Stimulated activated naive CD8-positive, alpha-beta T cell treated with anti-CD3 and anti-CD28 coated beads, Interleukin-15, amount 100 ng/mL, for 72 hours (primary cell): ENCODE measurements at places on chromosomes 3 and 15.
A peak's percentile ranks its signal among the peaks of the same experiment; 100 is the strongest.

- no peak for DNase-seq
Observed at GRCh38 chr15:79778378-79778990, 118.3 kb downstream of the MTHFS start.

- DNase-seq = no peak
Observed at GRCh38 chr3:173529062-173529711, 131.6 kb downstream of the NLGN1 start.

GRCh38 chr3:100634493-100635272 is 25.3 kb downstream of the ADGRG7 start:
- DNase-seq = peak; percentile 34

DNA sequence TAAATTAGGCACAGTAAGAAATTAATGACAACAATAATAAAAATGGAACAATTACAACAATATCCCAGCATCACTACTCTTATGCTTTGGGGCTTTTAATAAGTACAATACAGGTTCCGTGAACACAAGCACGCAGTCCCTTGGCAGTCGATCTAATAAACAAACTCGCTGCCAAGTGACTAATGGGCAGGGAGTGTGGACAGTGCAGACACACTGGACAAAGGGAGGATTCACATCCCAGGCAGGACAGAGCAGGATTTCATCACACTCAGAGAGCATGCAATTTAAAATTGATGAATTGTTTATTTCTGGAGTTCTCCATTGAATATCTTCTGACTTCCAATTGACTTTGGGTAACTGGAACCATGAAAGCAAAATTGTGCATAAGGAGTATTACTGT is 524.1 kb upstream of the CFAP20DC start:
- DNase-seq = no peak

DNA sequence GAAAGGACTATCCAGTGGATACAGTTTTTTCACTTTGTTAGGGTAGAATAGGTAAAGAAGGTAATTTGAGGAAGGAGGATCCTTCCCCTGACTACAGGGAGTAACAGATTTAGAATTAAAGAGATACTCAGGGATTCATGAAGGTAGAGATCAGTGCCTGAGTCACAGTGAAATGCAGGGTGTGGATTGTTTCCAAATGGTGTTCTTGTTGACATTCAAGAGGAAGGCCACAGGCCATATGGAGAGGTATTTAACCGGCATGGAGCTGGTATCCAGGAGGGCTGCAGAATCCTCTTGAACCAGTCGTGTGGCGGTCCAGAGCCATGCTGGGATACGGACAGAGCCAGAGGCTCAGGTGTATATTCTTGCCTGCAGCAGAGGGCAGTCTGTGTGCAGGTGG is 28.2 kb downstream of the GYG1 start:
- DNase-seq = no peak

DNA sequence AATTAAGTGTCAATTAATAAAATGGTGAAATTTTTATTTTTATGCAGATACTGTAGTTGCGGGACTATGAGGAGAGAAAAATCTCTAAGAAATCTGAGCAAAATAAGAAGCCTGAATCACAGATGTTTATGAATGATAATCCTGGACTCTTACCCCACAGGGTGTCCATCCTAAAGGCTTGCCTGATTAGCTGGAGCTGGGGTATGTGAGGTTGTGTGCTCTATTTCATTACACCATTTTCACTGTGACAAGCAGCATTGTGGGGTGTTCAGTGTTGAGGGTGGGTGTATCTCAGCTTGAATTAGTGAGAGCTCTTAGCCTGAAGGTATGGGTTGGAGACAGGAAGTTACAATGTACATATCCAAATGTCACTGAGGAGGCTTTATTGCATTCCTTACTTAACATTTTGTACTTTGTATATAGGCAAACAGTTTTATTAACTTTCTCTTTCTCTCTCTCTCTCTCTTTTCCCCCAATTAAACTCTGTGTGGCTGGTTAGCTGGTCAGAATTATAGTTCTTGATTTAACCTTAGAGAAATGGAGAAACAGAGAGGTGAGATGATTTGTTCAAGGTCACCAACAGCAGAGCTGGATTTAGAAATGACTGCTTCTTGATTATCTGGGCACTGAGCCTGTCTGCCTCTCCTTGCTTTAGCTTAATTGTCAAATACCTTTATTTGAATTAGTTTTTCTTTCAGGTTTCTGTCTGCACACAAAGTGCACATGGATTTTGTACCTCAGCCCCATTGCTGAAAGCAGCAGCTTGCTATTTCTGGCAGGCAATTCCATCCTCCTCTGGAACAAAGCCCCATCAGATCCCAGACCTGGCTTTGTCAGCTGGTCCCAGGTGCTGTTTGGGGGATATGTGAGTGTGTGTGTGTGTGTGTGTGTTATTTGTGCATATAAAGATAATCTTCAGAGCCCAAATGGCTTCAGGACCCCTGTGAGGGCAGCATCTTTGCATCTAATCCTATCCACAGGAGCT is 35.8 kb downstream of the GJD2 start:
- no peak for DNase-seq

DNA sequence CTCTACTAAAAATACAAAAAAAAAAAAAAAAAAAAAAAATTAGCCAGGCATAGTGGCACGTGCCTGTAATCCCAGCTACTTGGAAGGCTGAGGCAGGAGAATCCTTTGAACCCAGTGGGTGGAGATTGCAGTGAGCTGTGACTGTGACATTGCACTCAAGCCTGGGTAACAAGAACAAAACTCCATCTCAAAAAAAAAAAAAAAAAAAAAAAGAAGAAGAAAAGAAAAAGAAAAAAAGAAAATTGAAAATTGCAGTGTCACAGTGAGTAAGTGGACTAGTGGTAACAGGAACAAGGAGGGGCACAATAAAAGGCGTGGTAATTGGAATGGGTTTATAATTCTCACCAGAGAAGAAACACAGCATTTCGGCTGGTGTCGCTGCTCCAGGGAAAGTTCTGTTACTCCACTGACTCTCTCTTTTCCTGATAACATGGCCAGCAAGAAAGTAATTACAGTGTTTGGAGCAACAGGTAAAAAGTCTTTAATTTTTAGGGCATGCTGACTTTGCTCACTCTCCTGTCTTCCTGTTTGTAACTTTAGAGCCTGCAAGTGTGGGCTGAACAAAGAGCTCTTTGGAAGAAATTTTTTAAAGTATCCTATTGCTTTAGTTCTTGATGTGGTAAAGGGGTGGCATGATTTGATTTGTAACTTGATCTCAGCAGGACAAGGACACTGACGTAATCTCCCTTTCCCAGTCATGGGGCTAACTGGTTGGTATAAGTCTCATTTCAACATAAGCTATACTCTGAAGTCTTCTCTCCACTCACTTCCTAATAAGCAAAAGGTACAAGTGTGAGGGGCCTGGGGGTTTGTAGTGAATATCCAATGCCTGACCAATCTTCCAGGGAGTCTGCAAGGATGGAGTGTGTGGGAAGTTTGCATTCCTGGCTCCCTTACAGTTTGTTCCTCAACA is 22.1 kb upstream of the TRA2B start:
- DNase-seq = no peak

DNA sequence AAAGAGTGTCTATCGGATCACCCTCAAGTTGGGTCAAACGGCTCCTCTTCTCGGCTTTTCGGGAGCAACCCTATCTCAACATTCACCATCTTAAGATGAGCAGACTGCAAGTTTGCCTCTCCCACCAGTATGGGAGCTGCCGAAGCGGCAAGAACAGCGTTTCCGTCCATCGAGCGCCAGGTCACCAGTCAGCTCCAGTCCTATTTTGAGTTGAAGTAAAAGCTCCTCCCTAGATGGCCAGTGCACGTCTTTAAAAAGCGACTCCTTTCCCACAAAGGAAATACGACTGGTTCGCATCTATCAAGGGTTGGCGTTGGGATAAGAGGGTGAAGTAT is 369 bp upstream of the U2SURP start:
- peak; percentile 71 for DNase-seq

GRCh38 chr3:186847437-186847836 is 4.9 kb downstream of the ADIPOQ start:
- no peak for DNase-seq

DNA sequence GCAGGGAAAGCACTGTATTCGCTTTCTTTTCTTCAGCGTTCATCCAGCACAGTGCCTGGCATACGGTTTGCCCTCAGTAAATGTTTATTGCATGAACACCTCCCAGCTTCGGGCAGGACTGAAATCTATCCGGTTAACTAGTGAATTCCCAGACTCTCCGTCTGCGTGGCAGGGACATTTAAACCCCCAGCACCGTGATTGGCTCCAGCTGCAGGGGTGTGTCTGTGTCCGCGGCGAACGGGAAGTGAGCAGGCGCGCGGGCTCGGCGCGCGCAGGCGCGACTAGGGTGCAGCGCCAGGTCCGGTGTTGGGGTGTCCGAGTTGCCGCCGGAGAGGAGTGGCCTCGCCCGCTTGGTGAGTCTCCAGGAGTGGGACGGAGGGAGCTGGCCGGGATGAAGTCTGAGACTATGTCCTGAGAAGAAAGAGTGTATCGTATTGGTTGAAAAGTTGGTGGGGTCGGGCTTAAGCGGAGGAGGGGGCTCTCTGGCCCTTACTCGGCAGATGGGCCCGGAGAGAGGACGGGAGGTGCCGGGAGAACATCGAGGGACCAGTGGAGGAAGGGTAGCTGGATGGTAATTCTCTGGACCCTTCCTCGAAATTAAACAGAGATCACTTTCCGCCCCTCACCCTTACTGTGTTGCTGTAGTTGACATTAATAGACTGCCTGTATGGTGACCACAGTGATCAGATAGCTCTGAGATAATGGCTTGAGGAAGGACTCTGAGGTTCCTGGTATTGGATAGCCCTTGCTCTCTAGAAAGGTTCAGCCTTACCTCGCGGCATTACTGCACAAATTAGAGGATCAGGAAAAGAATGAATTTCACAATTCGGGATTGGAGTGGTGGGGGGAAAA is at the start of gene SNAP23:
SNAP23 (plus strand) TSS at position 274 of the 852 bp plus-strand sequence. CDS start 16,213 bp downstream, outside the sequence.
- peak; percentile 81 for DNase-seq
